Nasal cavity respiratory epithelium epithelial cell of viscerocranial mucosa (primary cell): ENCODE measurements at places on chromosomes 4 and X. TPM values are rescaled to one million over a fixed set of nuclear protein-coding genes. Genes with fewer than 3 reads are reported as not detected.

Gene PCYT1B
- total RNA-seq = 0.21 and 0.34 TPM in 2 replicates

Gene DUX4
- total RNA-seq = not detected in 2 replicates

Gene SRPX
- total RNA-seq = 3.8 and 30.5 TPM in 2 replicates

Gene THAP9
- total RNA-seq = 5.5 and 5.6 TPM in 2 replicates

Gene TMPRSS11D
- total RNA-seq = 11.0 and 11.3 TPM in 2 replicates

Gene UGT2B15
- not detected in 2 replicates for total RNA-seq

Gene HTN3
- total RNA-seq = not detected in 2 replicates

Gene SMIM10
- total RNA-seq = 0.07 TPM in 1 of 2 replicates, not detected in the other

Gene F8A2
- total RNA-seq = not detected in 2 replicates
